Thoracic aorta (tissue), 2 donors: ENCODE measurements at places on chromosomes 12 and 14.

- no peak for DNase-seq
Measured at GRCh38 chr14:52051871-52052270, 17.0 kb downstream of the NID2 start.

- no peak for DNase-seq
Measured at GRCh38 chr12:80101126-80101525, 1.8 kb downstream of the OTOGL start.

GRCh38 chr14:52049721-52050588 lies 18.9 kb downstream of the NID2 start:
- no peak for DNase-seq

DNA sequence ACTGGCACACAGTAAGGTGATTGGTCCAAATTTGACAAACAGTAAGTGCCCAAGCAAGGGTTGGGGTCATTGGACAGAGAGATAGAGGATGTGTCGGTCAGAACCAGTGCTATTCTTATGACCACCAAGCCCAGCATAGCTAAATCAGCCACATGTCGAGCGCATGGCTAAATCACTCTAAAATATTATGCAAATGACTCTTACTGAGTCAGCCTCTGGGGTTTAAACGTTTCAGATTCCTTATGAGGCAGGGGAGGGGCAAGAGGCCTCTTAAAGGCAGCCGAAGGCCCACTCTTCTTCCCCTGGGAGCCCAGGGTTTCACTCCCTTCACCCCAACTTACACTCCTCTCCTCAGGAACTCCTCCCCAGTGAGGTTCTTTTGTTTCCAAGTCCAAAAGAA lies 603 bp upstream of the ENDOU start:
- no peak for DNase-seq

- DNase-seq, result no peak
Measured at GRCh38 chr12:82682326-82682725, 4.4 kb upstream of the TMTC2 start.

- DNase-seq, result no peak
Measured at GRCh38 chr14:32623300-32624093, 294.4 kb downstream of the AKAP6 start.

GRCh38 chr12:7884689-7885088 lies 12.0 kb upstream of the SLC2A14 start:
- no peak for DNase-seq

- no peak for DNase-seq
Measured at GRCh38 chr12:131682510-131682895, 28.4 kb upstream of the SFSWAP start.

DNA sequence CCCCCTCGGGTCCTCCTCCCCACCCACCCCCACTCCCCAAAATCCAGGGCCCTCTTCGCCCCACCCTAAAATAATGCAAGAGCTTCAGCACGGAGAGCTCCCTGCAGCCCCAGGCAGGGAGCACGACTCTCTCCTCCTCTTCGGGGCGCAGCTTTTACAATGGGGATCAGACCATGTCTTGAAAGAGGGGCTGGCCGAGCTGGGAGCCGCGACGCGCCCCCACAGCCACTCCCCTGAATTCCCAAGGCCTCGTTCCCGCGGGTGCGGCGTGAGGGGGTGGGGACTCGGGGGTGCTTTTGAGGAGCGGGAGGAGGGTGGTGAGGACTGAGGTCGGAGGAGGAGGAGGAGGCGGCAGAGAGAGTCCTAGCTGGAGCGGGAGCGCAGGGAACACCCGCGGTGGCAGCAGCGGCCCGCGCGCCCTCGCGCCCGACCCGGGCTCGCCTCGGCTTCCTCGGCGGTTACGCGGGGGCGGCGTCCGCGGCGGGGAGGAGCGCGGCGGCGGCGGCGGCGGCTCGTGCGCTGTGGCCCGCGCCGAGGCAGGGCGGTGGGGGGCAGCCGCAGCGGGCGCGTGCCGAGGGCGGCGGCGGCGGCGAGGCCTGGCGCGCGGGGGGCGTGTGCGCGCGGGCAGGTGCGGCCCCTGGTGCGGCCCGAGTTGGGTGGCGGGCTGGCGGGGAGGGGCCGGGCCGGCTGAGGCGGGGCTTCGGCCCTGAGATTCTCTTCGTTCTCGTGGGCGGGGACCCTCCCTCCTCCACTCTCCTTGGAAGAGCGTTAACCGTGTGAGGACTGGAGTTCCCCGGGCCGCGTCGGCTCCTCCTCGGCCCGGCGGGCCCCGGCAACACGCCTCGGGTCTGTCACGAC lies at the start of gene ANKS1B:
TSS of gene ANKS1B (minus strand) at position 666 of the 858 bp plus-strand sequence. CDS start 699 bp downstream, outside the sequence.
- DNase-seq, result peak; percentile 8

DNA sequence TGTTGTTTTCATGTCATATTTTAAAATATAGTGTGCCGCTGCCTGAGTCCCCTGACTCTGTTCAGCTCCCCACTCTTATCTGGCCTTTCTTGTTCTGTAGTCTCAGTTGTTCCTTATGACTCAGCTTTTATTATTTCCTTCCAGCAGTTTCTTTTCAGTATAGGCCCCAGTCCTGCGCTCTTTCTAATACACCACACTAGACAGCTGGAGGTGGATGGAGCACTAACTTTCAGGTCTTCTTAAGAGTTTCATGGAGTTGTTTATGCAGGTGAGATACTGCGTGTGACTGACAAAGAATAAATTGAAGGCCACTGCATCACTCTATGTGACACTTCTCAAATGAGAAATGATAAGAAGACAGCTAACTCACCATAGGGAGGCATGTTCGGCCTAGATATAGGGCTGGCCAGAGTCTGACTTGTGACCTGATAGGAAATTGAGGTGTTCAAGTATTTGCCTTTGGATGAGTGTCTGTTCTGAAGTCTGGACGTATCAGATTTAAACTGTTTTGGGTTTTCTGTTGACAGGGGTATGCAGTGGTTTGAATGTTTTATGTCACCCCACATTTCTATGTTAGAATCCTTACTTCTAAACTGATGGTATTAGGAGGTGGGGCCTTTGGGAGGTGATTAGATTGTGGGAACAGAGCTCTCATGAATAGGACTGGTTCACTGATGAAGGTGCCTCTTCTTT lies 60.8 kb upstream of the CLMN start:
- DNase-seq, result no peak

GRCh38 chr12:107650977-107651376 lies 34.6 kb upstream of the PWP1 start:
- DNase-seq, result no peak

DNA sequence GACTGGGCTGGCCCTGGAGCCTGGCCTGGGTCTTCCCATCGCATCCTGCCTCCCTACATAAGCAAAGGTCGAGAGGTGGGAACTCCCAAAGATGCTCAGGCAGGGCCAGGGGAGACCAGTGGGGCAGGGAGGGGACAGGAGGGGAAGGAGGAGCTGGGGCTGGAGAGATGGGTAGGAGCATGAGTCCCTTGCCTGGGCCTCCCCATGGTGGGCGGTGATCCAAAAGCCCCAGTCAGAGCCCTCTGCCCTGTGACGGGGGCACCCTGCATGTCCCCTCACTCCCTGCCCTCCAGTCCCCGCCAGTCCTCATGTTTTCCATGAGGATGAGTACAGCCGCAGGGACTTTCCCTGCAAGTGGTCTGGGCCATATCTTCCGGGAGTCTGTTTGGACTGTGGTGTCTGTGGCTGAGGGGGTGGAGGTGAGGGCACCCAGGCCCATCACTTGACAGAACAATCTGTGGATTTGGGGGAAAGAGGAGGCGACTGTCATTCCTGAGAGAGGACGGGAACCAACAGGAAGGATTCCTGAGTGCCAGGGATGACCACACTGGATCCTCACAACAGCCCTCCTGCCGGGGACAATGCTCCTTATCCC lies 9.3 kb downstream of the BDKRB2 start:
- no peak for DNase-seq

DNA sequence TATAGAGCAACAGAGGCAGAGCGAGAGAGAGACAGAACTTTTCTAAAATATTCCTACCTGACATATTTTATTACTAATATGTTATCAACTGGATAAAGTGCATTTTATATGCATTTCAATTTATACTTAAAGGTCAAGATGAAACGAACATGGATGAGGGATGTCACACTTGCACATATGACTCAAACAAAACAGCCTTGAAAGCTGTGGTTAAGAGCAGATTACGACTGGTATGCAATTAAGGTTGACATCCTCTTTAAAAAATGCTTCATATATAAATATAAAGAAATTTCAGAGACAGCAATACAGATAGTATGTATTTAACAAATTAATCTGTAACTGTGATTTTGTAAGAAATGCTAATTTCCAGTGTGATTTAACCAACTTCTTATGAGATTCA lies 52.5 kb downstream of the LMO3 start:
- no peak for DNase-seq

DNA sequence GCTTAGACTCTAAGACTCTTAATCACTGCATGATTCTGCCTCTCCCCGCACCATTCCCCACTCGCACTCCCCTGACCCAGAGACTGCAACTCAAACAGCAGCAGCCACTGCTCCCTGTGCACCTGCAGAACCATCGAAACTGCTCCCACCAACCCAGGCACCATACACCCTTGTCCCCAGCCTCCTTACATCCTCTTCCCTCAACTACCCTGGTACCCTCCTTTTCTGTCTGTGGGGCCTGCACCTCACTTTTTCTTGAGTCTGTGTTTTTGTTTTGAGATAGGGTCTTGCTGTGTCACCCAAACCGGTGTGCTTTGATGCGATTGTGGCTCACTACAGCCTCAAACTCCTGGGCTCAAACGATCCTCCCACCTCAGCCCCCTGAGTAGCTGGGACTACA lies 69.4 kb downstream of the RNFT2 start:
- no peak for DNase-seq

GRCh38 chr14:100714258-100714892 lies 12.3 kb upstream of the DLK1 start:
- DNase-seq, result no peak

DNA sequence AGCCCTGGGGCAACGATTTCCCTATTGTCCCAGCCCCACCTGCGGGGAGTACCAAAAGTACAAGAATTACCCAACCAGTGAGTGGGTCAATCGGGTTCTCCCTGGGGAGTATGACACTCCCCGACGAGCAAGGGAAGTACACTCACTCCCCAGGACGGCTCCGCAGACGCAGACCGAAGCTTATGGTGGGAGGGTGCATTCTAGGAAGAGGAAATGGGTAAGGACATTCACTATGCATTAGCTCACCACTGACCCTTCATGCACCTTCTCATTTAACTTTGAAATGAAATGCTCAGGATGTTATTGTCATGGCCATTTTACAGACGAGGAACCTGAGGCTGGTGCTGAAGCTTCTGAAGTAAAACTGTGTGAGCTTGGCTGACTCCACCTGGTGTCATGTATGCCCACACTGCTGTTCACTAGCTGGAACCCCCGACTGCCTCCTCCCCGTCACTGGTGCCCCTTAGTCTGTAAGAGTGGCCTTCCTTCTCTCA lies 45.8 kb upstream of the TMED10 start:
- no peak for DNase-seq

- DNase-seq, result no peak
Measured at GRCh38 chr14:104120281-104120741, 18.1 kb upstream of the KIF26A start.

DNA sequence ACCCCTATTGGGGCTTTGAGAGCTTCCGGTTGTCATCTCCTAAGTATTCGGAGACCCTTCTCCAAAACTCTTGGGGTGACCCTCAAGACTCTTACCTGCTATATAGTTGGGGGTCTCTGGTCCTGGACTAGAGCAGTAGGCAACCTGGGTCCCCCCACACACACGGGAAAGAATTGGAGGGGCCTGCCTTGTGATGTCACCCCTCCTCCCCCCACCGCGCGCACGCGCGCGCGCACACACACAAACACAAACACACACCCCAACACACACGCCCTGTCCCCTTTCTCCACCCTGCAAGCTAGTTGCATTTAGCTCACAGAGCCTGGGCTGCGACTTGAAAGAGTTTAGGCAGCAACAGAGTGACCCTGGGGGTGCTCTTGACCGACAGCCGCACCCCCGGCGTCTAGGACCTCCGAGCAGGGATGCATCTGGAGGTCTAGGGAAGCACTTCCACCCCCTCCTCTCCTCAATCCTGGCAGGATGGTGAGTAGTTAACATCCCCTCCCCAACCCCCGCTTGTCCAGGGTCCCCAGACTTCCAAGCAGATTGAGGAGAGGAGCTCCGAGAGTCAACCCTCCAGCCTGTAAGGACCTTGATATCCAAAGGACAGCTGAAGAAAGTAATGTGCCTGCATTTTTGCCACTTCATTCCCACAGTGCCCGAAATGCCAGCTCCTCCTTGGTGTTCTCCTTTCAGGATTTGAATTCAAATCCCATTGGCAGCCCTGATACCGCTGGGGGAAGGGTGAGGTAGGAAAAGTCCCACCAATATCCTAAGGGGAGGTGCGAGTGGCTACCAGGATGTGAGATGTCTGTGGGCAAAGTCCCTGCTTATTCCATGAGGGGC lies 1.4 kb upstream of the DNAJC14 start:
- no peak for DNase-seq

GRCh38 chr14:90087433-90087832 lies 25.6 kb downstream of the KCNK13 start:
- DNase-seq, result peak; percentile 9

- no peak for DNase-seq
Measured at GRCh38 chr12:124851342-124851741, 12.3 kb downstream of the SCARB1 start.

DNA sequence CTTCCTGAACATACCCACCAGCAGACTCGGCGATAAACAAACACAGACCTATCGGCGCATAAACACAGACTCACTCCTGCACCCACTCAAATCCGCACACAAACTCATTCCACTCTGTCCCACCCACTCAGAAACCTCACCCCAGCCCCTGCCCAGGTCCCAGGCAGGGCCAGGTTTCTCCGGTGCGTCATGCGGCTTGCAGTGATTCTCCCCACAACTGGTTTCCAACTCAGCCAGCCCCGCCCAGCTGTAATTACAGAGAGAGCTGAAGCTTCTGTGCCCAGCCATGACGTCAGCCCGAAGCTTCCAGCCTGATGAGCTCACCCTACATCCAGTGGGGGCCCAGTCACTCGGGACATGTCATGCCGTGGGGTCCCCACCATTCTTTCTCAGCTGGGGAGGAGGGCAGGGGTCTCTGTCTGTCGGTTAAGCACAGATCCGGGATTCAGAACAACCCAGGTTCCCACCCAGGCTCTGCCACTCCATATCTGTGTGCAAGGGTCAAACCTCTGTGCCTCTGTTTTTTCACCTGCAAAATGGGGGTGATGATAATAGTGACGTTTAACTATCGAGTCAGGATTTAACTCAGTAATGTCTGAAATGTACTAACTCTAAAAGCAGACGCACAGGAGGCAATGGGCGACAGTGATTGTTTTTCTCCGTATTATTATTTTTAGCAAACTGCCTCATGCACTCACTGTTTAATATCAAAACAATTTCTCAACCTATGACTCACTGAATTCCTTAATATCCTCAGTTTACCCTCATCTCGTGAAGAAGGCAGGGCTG lies 2.3 kb upstream of the HSPB8 start:
- DNase-seq, result peak; percentile 95
